ENCODE measurements at places on chromosomes 12 and 14.
A peak's percentile ranks its signal among the peaks of the same experiment; 100 is the strongest.

DNA sequence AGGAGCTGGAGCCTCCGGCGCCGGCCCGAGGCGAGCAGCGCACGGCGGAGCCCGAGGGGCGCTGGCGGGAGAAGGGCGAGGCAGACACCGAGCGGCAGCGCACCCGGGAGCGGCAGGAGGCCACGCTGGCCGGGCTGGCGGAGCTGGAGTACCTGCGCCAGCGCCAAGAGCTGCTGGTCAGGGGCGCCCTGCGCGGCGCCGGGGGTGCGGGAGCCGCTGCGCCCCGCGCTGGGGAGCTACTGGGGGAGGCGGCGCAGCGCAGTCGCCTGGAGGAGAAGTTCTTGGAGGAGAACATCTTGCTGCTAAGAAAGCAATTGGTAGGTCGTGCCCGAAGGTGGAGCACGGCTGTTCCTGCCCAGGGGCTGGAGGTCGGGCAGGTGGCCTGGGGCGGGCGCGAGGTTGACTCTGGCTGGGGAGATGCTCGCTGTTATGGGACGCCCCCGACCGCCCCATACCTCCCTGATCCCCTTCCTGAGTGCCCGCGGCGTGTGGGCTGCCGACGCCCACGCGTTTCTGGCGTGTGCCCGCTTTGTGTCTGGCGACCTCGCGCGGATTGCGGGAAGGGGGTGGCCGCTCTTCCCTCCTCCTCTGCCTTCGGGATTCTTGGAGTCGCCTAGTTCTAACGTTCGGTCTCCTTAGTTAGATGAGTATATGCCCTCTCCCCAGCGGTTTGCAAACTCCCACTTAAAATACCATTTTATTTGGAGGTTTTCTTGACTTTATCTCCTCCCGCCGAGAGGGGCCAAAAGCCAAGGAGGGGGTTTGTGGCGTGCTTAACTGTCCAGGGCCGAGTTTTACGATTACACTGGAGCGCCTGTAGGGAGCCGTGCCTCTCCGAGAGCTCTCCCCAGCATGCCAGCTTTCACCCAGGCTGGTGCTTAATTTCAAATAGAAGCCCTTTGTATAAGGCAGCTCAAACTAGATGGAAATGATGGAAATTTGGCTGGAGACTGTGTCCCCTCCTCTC, 752 bp downstream of the DACT1 start:
- H3K36me3 ChIP-seq, result no peaks in the 10 kb centered on the region
- peak overlapping the region; percentile 18 for H3K27ac ChIP-seq
- H3K4me1 ChIP-seq, result peaks cover 24% of the 10 kb centered on the region
- peak; percentile 27 for DNase-seq
- H3K27me3 ChIP-seq, result no peaks in the 10 kb centered on the region
- peak overlapping the region; percentile 67 for H3K4me3 ChIP-seq

GRCh38 chr12:10618338-10618987, 5.1 kb upstream of the MAGOHB start:
- H3K4me3 ChIP-seq, result no peak overlapping the region
- no peak for DNase-seq
- H3K36me3 ChIP-seq, result no peaks in the 10 kb centered on the region

- no peaks in the 10 kb centered on the region for H3K36me3 ChIP-seq
- H3K27me3 ChIP-seq, result no peaks in the 10 kb centered on the region
- H3K4me3 ChIP-seq, result no peak overlapping the region
- DNase-seq, result peak; percentile 70
- H3K4me1 ChIP-seq, result peaks cover 18% of the 10 kb centered on the region
These were observed 5.5 kb upstream of the GPR68 start for GRCh38 chr14:91249841-91250616.

DNA sequence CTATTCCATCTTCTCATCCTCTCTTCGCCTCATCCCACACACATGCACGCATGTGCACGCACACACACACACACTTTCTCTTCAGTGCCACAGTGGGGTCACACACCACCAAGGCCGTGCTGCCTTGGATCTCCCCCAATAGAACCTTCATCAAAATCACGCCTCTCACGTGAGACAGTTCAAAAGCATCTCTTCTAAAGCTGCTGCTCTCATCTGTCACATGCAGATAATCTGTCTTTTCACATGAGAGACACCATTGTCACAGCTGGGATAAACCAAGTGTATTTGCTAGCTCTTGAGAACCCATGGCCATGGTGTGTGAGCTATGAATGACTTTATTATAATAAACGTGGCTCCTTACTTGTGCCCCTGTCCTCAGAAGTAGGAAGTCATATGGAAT, 218.7 kb downstream of the EGLN3 start:
- no peak overlapping the region for H3K4me3 ChIP-seq
- H3K4me1 ChIP-seq, result no peaks in the 10 kb centered on the region
- no peak for DNase-seq
- no peaks in the 10 kb centered on the region for H3K27me3 ChIP-seq

DNA sequence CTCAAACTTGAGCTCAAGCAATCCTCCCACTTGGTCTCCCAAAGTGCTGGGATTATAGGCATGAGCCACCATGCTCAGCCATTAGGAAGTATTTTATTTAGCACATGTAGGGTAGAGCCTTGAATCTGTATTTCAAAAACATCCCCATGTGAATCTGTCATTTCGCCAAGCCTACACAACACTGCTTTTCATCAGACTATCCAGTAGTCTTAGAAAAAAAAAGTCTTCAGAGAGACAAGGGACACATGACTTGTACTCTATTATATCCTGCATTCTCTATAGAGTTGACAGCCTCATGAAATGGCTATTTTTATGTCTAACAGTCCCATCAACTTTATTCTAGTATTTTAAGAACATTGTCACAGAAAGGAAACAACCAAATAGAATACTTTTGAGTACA, 35.4 kb downstream of the TM7SF3 start:
- no peaks in the 10 kb centered on the region for H3K27me3 ChIP-seq
- H3K27ac ChIP-seq, result no peak overlapping the region
- no peaks in the 10 kb centered on the region for H3K36me3 ChIP-seq
- H3K4me3 ChIP-seq, result no peak overlapping the region
- no peak for DNase-seq

- H3K36me3 ChIP-seq, result no peaks in the 10 kb centered on the region
- H3K27ac ChIP-seq, result no peak overlapping the region
- no peak for DNase-seq
- no peaks in the 10 kb centered on the region for H3K4me1 ChIP-seq
- peak overlapping the region; percentile 6 for H3K4me3 ChIP-seq
- H3K27me3 ChIP-seq, result no peaks in the 10 kb centered on the region
These were observed 48.8 kb downstream of the LTBP2 start for GRCh38 chr14:74563233-74563585.

DNA sequence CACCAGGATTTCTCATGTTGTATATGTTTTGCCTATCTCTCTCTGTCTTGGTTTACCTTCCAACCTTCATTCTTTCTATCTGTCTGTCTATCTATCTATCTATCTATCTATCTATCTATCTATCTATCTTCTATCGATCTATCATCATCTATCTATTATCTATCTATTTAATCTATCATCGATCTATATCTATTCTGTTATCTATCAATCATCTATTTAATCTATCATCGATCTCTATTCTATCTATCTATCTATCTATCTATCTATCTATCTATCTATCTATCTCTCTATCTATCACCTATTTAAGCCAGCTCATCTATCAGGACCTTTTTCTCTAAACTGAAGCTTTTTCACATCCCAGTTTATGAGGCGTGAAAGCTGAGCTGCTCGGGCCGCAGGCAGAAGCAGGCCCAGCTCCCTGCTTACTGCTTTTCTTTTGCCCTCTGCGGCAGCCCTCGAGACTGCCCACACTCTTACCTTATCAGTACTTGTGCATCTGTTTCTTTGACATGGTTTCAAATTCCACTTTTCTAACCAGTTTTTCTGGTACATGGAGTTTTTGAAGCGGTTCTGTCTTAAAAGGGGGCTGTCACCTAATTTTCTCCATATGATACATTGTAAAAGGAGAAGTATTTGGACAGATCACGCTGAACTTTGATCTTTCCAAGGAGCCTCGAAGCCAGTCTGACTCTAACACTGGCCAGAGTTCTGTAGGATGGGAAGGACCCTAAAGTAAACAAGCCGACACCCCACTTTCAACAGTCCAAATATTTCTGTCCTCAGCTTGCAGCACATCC, 44.4 kb upstream of the GSG1 start:
- no peak for DNase-seq
- no peak overlapping the region for H3K4me3 ChIP-seq
- no peaks in the 10 kb centered on the region for H3K36me3 ChIP-seq
- H3K27ac ChIP-seq, result no peak overlapping the region
- no peaks in the 10 kb centered on the region for H3K27me3 ChIP-seq

GRCh38 chr14:84770030-84770429, 759.9 kb upstream of the FLRT2 start:
- no peaks in the 10 kb centered on the region for H3K27me3 ChIP-seq
- DNase-seq, result no peak
- no peaks in the 10 kb centered on the region for H3K4me1 ChIP-seq

DNA sequence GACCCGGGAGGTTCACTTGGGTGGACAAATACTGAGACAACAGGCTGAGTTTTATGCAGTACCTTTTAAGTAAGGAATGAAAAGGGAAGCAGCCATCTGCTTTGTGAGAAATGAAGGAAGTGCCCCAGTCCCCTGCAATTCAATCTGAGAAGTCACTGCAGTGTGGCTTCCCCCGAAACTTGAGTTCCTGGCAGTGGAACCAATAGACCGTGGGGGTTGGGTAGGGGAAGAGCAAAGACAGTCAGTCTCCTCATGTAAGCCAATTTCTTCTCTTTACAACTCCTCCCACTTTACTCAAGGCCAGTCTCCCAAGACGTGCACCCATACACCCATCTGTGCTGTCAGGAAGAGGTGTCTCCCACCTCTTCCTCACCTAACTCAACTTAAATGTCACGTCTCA, 206.5 kb downstream of the BCAT1 start:
- no peak overlapping the region for H3K4me3 ChIP-seq
- no peak overlapping the region for H3K27ac ChIP-seq
- H3K4me1 ChIP-seq, result peaks cover 15% of the 10 kb centered on the region
- DNase-seq, result no peak
- no peaks in the 10 kb centered on the region for H3K36me3 ChIP-seq

DNA sequence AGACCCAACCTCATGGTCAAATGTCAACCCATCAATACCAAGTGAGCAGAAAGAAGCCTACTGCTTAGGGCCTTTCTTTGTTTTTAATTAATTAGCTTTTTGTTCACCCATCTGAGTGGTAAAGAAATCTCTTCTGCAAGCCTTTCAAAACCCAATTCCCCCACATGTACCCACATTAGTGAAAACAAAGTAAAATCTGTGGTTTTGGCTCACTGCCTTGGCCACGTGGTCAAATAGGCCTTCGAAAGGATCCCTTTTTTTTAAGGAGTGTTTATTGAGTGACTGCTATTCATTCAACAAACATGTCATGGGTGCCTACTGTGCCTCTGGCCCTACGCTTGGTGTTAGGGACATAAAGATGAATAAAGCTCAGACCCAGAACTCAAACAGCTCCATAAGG, 160.1 kb downstream of the NUAK1 start:
- no peaks in the 10 kb centered on the region for H3K27me3 ChIP-seq
- H3K4me1 ChIP-seq, result peaks cover 12% of the 10 kb centered on the region
- H3K36me3 ChIP-seq, result no peaks in the 10 kb centered on the region
- DNase-seq, result peak; percentile 24

- no peak overlapping the region for H3K27ac ChIP-seq
- no peaks in the 10 kb centered on the region for H3K27me3 ChIP-seq
- H3K36me3 ChIP-seq, result no peaks in the 10 kb centered on the region
- H3K4me1 ChIP-seq, result no peaks in the 10 kb centered on the region
- no peak overlapping the region for H3K4me3 ChIP-seq
- DNase-seq, result no peak
These were observed 15.6 kb downstream of the FAM186A start for GRCh38 chr12:50380761-50381325.

- no peaks in the 10 kb centered on the region for H3K27me3 ChIP-seq
- no peak overlapping the region for H3K27ac ChIP-seq
- DNase-seq, result no peak
- H3K4me1 ChIP-seq, result no peaks in the 10 kb centered on the region
- no peaks in the 10 kb centered on the region for H3K36me3 ChIP-seq
These were observed 132.3 kb downstream of the ADGRD1 start for GRCh38 chr12:131085816-131086591.

GRCh38 chr14:45133683-45134050, 614 bp downstream of the FKBP3 start:
- H3K27me3 ChIP-seq, result no peaks in the 10 kb centered on the region
- DNase-seq, result peak; percentile 14
- H3K4me1 ChIP-seq, result no peaks in the 10 kb centered on the region

GRCh38 chr12:11016937-11017336, 5.5 kb downstream of the TAS2R19 start:
- H3K27me3 ChIP-seq, result no peaks in the 10 kb centered on the region
- no peak overlapping the region for H3K27ac ChIP-seq
- no peak for DNase-seq

DNA sequence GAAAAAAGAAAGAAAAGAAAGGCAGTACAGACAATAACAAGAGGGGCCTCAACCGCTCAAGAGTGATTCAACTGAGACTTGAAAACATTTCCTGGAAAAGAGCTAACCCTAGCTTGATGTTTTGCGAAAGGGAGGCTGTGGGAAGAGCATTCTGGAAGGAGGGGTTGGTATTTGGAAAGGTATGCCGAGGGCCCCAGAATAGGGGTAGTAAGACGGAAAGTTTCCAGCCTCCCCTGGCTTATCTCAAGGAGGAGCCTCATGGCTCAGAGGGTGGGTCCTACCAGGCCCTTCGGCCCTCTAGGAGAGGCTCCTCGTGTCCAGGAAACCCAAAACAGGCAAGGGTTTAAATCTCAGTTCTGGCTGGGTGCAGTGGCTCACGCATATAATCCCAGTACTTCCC, 8.4 kb downstream of the RNU4-2 start:
- H3K4me1 ChIP-seq, result no peaks in the 10 kb centered on the region
- H3K4me3 ChIP-seq, result no peak overlapping the region
- DNase-seq, result no peak
- no peak overlapping the region for H3K27ac ChIP-seq
- H3K36me3 ChIP-seq, result no peaks in the 10 kb centered on the region
- H3K27me3 ChIP-seq, result no peaks in the 10 kb centered on the region

- H3K27ac ChIP-seq, result no peak overlapping the region
- no peaks in the 10 kb centered on the region for H3K36me3 ChIP-seq
- no peaks in the 10 kb centered on the region for H3K4me1 ChIP-seq
- no peaks in the 10 kb centered on the region for H3K27me3 ChIP-seq
- DNase-seq, result no peak
These were observed 1292.2 kb upstream of the TMEM132C start for GRCh38 chr12:126974779-126975178.
